ENCODE measurements at places on chromosomes 13 and 19. TPM values are rescaled to one million over a fixed set of nuclear protein-coding genes. Genes with fewer than 3 reads are reported as not detected.

GRCh38 chr13:36571444-36571843 lies 102.4 kb upstream of the SERTM1 start:
- DNase-seq, result no peak

DNA sequence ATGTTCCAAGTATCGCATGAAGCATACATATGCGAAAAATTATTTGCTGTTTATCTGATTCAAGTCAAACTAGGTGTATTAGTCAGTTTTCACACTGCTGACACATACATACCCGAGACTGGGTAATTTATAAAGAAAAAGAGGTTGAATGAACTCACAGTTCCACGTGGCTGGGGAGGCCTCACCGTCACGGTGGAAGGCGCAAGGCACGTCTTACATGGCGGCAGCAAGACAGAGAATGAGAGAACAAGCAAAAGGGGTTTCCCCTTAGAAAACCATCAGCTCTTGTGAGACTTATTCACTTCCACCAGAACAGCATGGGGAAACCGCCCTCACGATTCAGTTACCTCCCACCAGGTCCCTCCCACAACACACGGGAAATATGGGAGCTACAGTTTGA lies 13.0 kb upstream of the PROZ start:
- DNase-seq, result no peak

DNA sequence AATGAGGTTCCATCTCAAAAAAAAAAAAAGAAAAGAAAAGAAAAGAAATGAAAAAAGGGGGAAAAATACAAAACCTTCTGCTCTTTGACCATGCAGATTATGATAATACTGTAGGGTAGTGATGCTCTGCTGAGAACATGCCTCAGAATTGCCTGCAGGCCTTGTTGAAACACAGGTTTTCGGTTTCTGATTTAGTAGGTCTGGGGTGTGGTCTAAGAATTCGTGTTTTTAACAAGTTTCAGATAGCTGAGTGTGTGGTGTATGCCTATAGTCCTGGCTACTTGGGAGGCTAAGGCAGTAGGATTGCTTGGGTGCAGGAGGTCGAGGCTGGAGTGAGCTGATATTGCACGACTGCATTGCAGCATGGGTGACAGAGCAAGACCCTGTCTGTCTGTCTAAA lies 14.9 kb upstream of the CYP2B6 start:
- no peak for DNase-seq

SHFL gene
- total RNA-seq, result 29.4 TPM

- peak; percentile 58 for DNase-seq
Measured at GRCh38 chr13:29436291-29436690, 159.2 kb downstream of the SLC7A1 start.

DNA sequence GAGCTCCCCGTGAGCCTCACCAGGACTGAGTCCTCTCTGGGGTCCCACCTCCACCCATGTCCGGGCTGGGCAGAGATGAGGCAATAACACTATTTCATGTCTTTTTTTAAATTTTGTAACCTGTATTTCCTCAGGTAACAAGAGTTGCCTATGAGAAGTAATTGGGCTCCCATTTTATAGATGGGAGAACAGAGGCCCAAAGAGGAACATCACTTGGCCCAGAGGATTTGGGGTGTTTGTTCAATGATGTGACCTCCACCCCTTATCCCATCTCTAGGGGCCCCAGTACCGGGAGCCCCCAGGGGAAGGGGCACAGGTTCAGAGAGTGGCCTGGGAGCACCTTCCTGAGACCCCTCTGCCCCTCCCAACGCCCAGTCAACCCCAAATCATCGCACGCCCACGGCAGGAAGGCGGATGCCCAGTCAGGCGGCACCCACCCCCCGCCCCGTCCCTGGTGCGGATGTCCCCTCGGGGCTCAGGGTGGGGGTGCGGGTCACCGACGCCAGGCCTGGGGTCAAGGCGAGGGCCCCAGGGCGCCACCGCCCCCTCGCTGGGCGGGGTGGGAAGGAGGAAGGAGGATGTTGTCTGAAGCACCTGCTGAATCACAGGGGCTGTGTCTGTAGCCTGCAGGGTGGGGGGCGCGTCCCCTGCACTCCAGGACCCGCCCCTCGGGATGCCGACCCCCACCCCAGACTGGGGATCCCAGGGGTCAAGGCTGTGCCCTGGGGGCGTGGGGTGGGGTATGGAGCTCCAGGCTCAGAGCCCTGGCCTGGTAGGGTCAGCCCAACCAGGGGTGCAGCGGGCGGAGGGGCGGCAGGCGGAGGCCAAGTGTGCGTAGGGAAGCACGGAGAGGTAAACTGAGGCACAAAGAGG lies 9.0 kb upstream of the CIRBP start:
- DNase-seq, result no peak

DNA sequence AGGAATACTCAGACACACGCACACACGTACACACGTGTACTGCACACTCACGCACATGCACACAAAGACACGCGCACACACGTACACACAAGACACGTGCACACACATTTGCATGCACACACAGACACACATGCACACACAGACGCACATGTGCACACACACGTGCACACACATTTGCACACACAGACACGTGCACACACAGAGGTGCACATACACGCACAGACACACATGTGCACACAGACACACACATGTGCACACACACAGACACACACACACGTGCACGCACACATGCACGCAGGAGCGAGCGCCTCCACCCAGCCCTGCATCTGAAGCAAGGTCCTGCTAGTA lies 81.1 kb downstream of the GADD45B start:
- DNase-seq, result no peak

KLK4 gene
- not detected for total RNA-seq

ZNF524 gene
- total RNA-seq, result 12.3 TPM

GRCh38 chr13:100460266-100460665 lies 128.3 kb downstream of the GGACT start:
- DNase-seq, result no peak

ZNF83 gene
- total RNA-seq, result 40.9 TPM

GRCh38 chr13:33480561-33480960 lies 195.0 kb upstream of the STARD13 start:
- no peak for DNase-seq

DNA sequence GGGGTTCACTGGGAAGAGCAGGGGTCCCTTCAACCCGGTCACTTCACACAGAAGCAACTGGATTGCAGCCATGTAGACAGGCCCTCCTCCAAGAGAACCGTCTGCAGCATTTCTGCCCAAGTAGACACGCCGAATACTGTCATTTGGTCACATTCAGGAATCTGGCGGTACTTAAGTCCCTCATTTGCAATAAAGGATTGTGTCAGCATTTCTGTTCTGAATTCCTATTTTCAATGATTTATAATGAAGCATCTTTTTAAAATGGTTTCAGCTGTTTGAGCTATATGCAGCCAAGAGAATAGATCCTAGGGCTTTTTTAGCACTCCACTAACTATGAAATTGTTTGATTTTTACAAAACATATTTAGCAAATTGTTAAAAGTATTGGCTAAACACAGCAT lies 143.5 kb upstream of the SOX1 start:
- no peak for DNase-seq

DNA sequence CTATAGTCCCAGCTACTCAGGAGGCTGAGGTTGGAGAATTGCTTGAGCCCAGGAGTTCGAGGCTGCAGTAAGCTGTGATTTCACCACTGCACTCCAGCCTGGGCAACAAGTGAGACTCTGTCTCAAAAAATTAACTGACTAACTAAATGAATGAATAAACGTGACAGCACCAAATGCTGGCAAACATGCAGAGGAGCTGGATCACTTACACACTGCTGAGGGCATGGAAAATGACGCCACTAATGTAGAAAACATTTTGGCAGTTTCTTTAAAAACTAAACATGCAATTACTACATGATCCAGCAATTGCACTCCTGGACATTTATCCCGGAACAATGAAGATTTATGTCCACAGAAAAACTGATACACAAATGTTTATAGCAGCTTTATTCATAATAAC lies 31.3 kb upstream of the GTF3A start:
- no peak for DNase-seq

CEACAM3 gene
- total RNA-seq, result not detected

DNA sequence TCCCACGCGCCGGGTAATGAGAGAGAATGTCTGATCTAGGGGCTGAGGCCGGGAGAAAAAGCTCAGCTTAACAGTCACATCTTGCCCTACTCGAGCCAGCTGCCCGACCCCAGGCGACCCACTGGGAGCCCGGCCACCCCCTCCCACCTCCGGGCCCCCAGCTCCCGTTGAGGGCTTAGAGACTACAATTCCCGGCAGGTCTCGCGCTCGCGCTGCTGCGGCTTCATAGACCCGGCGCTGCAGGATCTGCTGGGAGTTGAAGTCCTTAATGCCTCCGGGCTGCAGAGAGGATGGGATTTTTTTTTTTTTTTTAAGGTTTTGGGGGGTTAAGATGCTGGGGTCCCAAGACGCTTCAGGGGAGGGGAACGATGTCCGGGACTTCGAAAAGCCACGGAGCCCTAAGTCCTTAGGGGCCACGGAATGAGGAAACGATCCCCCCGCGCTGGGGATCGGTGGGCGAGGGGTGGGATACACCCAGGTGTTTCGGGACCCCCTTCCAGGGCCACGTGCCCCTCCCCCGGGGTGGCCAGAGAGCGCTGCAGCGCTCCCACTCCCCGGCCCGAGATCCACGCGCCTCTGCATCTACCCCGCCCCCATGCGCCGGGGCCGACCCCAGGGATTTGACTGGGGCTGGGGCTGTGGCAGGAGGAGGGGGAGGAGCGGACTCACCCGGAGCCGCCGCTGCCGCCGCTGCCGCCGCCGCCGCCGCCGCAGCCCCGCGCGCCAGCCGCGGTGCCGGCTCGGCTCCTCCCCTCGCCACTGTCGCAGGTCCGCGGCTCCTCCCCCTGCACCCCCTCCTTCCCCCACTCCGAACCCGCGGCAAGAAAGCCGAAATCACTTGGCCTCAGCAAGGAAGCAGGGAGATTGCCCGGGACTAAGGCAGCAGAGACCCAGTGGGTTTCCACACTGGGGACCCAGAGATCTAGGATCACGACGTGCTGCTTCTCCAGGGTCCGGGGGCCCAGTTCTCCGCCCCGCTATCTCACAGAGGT lies at the start of gene SYT3:
SYT3 (minus strand) TSS at position 761 of the 992 bp plus-strand sequence. CDS start 2,470 bp downstream, outside the sequence.
- peak; percentile 62 for DNase-seq

GRCh38 chr13:31236211-31236786 lies 36.5 kb downstream of the B3GLCT start:
- DNase-seq, result peak; percentile 61

NOVA2 gene
- 16.9 TPM for total RNA-seq

FBN3 gene
- total RNA-seq, result not detected

GPR12 gene
- not detected for total RNA-seq

- no peak for DNase-seq
Measured at GRCh38 chr13:87376081-87376480, 295.1 kb upstream of the SLITRK5 start.

DNA sequence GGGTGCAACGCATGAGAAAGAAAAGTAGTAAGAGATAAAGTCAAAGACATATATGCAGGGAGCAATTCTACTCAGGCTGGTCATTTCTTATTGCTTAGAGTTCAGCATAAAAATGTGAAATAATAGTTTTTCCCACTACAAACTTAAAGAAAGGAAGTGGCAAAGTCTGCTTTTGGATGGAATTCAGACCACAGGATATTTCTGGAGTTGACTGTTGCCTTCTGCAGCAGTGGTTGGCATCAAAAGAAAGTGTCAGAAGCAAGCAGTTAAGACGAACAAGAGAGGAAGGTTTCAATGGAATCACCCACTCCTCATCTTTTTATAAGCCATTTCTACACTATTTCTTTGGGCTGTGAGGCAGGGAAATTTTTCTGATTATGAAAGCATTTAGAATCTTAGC lies 36.2 kb upstream of the TRPC4 start:
- no peak for DNase-seq

DNA sequence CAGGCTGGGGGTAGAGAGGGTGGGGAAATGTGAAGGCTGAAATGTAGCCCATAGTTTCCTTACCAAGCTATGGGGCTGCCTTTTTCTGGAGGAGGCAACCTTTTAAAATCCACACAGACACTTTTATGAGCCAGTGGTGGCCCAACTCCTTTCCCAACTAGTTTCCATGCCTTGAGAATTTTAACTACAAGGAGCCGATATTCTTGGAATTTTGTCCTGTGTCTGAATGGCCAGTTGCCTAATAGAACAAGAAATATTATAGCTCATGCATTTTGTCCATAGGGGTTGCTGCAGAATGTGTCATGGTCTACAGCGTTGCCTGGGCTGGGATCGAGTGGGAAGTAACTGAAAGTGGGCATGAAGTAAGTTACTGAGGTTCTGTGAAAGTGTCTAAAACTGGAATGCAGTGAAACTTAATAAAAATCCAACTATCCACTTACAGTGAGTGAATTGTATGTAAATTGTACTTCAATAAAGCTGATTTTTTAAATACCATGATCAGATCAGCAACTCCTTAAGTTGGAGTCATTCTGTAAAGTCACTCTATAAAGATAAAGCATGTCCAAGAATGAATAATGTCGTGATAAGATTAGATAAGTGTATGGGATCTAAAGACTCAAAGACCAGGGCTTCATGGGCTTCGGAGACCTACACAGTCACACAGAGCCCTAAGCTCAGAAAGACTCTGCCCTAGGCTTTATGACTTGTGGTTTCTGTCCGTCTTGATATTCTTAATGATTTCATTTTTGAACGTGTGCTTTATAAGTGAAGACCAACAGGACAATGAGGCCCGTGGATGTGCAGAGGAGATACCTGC lies 122.6 kb upstream of the FNDC3A start:
- no peak for DNase-seq

CEACAM1 gene
- total RNA-seq, result 24.5 TPM

DNA sequence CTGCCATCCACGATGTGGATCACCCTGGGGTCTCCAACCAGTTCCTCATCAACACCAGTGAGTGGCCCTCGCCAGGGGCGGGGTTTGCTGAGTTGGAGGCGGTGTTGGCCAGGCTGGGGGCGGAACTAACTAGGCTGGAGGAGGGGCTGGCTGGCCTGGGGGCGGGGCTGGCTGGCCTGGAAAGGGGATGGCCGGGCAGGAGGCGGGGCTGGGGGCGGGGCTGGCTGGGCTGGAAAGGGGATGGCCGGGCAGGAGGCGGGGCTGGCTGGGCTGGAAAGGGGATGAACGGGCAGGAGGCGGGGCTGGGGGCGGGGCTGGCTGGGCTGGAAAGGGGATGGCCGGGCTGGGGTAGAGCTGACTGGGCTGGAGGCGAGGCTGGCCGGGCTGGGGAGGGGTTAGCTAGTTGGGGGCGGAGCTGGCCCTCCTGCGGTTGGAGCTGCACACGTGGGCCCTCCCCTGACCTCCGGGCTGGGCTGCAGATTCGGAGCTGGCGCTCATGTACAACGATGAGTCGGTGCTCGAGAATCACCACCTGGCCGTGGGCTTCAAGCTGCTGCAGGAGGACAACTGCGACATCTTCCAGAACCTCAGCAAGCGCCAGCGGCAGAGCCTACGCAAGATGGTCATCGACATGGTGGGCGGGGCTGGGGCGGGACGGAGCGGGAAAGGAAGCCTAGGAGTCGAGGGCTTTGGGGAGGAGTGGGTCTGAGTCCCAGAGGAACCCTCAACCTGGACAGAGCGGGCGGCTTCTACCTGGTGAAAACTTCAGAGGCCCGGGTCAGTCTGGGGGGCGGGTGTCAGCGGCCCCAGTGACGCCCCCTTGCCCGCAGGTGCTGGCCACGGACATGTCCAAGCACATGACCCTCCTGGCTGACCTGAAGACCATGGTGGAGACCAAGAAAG lies 41.0 kb downstream of the PDE4A start:
- peak; percentile 95 for DNase-seq

GRCh38 chr19:33219261-33219815 lies 6.3 kb downstream of the SLC7A10 start:
- DNase-seq, result no peak
